Heart right ventricle (tissue), 16 donors: ENCODE measurements at places on chromosomes 2 and 18. TPM values are rescaled to one million over a fixed set of nuclear protein-coding genes. Genes with fewer than 3 reads are reported as not detected.

DNA sequence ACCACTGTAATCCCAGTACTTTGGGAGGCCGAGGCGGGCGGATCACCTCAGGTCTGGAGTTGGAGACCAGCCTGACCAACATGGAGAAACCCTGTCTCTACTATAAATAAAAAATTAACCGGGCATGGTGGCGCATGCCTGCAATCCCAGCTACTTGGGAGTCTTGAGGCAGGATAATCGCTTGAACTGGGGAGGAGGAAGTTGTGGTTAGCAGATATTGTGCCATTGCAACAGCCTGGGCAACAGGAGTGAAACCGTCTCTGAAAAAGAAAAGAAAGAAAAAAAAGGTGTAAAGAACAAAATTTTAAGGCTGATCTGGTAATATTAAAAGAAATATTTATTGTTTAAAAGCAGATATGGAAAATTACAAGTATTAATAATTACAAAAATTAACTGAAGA, 29.7 kb downstream of the ZNF804A start:
- no peak for DNase-seq

DNA sequence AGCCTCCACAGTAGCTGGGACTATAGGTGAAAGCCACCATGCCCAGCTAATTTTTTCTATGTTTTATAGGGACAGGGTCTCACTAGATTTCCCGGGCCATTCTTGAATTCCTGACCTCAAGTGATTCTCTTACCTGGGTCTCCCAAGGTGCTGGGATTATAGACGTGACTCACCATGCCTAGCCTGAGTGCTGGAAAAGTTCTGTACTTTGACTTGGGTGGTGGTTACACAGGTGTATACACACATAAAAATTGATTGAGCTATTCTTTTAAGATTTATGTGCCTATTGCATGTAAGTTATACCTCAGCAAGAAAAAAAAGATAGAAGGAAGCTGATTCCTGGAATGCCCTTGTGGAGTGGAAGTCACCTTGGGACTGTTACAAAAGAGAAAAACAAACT, 34.8 kb upstream of the KCNF1 start:
- DNase-seq, result no peak

- DNase-seq, result no peak
Observed at GRCh38 chr2:16566701-16567100, 98.9 kb downstream of the CYRIA start.

- no peak for DNase-seq
Observed at GRCh38 chr2:137892739-137893138, 71.5 kb upstream of the HNMT start.

GRCh38 chr2:65129286-65129825, 550 bp downstream of the RAB1A start:
- peak; percentile 58 for DNase-seq

DNA sequence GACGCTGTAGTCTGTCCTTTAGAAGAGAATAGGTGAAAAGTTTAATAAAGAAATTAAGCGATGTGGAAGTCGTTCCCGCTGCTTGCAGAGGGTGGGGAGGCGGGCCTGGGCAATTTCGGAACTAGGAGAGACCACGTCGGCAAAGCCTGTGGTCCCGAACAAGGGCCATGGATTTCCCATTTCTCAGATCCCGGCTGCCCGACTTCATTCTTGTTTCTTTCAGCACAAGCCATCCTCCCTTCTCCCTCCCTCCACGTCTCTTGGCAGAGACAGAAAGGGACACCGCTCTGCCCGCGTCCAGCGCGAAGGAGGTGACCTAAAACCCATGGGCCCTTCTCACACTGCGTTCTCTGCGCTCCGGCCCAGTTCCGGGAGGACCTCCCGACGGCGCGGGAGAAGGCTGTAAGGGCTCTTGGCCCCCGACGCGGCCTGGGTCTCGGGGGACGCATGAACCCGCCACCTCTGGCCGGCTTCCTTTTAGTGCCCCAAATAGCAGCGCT, 2.2 kb upstream of the BCL2L11 start:
- peak; percentile 16 for DNase-seq

DNA sequence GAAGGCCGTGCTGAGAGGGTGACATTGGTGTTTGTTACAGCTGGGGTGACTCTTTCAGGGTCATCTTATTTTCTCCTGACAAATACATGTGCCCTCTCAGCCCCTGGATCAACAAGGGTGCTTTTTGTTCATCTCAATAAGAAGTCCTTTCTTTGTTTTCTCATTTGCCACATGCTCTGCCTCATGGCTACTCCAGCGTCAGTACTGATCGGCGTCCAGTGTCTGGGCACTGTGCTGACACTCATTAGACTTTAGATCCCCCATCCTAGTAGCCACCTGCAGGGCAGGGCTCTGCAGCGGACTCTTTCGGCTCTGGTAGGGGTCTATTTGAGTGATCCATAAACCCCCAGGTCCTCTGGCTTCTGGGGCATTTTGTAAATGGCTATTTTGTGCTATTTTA, 38.4 kb downstream of the NPPC start:
- DNase-seq, result no peak

GRCh38 chr2:184599872-184600222, 1.5 kb downstream of the ZNF804A start:
- DNase-seq, result no peak

GRCh38 chr2:43841949-43842865, 3.4 kb downstream of the ABCG8 start:
- no peak for DNase-seq

- no peak for DNase-seq
Observed at GRCh38 chr2:84832772-84833461, 48.0 kb downstream of the TRABD2A start.

- DNase-seq, result no peak
Observed at GRCh38 chr18:11868230-11868629, 17.0 kb downstream of the CHMP1B start.

- DNase-seq, result no peak
Observed at GRCh38 chr2:23631389-23631788, 246.4 kb downstream of the KLHL29 start.

DNA sequence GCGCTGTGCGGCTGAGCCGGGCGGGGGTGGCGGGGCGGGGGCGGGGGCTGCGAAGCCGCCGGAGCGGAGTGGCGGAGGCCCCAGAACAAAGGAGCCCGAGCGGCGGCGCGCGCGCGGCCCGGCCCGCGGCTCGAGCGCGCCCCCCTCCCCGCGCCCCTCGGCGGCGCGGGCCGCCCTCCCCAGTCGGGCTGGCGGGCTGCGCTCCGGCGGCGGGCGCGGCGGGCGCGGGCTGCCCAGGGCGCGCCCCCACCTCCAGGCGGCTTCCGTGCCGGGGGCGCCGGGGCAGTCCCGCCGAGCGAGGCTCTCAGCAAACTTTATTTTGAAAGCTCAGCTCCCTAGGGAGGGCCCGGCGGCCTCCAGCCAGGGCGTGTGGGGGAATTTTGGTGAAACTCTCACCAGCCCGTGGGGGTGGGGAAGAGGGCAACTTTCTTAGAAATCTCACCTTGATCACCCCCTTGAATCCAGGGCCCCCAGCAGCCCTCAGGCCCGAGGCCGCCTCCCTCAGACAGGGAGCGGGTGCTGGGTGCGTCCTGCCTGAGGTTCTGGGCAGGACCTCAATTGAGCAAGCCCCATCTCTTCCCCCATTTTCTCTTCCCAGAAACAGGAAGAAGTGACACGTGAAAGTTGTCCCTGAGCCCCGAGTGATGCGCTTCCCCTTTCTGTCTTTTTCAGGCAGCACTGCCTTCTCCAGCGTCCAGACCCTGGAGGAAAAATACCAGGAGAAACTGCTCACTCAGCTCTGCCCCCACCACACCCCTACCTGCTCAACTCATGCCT, 786 bp downstream of the TET3 start:
- DNase-seq, result peak; percentile 65

Gene SLC14A1
- polyA plus RNA-seq, result 20.4 TPM

Gene TEX44
- polyA plus RNA-seq, result not detected

Gene CENPA
- polyA plus RNA-seq, result 0.25 TPM

Gene HOXD13
- polyA plus RNA-seq, result not detected
